ENCODE measurements at places on chromosomes 16 and 17.

- no peak for DNase-seq
These were observed 1.5 kb downstream of the PPM1E start for GRCh38 chr17:58757162-58757613.

DNA sequence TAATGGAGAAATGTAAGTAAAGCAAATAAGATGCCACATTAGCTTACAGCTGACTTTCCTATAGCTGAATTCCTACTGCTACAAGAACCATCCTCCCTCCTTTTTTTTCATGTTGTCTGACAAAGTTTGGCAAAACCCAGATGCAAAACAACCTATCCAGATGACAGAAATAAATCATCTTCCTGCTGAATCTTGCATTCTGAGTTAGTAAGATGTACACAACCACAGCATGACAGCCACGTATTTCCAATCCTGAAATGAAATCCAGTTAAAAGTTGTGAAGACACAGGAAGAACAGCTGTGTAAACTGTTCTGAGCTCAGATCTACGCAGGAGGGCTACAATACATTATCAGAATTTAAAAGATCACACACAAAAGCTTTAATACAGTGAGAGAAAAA is 5.1 kb upstream of the DHX33 start:
- DNase-seq: no peak

DNA sequence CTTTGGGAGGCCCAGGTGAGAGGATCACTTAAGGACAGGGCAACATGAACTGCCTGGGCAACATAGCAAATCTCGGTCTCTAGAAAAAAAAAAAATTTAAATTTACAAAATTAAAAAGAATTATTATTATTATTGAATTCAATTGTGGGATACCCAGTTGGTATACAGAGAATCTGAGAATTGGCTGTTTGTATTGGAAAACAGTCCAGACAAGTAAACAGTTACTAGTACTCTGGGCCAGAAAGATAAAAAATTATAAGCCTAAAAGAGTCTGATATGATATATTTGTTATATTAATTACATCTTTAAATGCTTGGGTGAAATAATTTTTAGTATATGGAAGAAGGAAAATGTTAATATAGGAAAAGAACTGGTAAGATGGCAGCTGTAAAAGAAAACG is 15.0 kb downstream of the CCDC47 start:
- DNase-seq: no peak

DNA sequence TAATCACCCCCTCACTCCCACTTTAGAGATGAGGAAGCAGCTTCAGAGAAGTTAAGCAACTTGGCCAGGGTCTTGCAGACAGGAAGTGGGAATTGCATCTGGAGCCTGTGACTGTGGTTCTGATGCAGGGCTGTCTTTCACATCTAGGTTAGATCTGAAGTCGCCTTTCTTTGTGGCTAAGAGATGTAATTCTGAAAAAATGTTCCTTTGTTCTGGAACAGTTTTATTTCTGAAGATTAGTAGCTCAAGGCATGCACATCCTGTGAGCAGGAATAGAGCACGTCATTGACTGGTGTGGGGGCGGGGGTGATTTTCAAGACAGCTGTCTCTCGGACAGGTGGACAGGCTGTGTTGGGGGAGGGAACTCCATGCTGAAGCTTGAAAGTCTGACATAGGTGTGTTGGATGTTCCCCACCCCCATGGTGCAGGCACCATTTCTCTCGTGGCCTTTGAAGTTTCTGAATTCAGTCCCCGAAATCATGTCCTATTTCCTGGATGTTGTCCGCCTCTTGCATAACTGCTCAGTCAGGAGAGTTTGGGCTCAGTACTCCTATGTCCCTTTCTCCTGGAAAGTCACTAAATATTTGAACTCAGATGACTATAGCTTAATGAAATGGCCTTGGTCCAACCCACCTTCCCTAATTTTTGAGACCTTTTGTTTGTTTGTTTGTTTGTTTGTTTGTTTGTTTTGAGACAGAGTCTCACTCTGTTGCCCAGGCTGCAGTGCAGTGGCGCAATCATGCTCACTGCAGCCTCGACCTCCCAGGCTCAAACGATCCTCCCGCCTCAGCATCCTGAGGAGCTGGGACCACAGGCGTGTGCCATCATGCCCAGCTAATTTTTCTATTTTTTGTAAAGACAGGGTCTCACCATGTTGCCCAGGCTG is 21.0 kb upstream of the HERPUD1 start:
- no peak for DNase-seq

DNA sequence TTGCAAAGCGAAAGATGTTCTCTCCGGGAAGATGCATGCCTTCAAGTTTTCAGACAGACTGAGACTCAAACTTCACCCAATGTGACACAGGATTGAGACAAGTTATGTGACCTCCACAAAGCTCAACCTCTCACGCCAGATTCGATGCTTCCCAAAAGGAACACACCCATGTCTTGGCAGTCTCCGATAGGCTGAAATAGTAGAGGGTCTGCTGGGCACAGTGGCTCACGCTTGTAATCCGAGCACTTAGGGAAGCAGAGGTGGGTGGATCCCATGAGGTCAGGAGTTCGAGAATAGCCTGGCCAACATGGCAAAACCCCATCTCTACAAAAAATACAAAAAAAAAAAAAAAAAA is 22.1 kb downstream of the ZFHX3 start:
- no peak for DNase-seq

DNA sequence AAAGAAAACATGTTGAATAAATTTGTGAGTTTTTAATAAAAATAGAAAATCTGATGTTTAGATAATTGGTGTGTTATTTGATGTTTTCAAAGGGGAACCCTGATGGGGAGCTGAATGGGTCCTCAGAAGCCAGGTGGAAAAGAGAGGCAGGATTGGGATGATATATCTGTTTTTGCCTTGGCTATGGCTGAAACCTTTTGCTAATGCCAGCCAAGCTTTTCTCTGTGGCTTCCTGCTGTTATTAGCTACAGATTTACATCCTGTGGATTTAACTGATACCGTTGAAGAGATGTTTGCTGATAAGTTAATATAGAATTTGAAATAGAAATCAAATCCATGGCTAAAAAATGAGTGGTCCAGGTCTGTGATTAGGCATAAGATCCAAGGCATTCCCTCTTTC is 4.2 kb upstream of the AATF start:
- no peak for DNase-seq

DNA sequence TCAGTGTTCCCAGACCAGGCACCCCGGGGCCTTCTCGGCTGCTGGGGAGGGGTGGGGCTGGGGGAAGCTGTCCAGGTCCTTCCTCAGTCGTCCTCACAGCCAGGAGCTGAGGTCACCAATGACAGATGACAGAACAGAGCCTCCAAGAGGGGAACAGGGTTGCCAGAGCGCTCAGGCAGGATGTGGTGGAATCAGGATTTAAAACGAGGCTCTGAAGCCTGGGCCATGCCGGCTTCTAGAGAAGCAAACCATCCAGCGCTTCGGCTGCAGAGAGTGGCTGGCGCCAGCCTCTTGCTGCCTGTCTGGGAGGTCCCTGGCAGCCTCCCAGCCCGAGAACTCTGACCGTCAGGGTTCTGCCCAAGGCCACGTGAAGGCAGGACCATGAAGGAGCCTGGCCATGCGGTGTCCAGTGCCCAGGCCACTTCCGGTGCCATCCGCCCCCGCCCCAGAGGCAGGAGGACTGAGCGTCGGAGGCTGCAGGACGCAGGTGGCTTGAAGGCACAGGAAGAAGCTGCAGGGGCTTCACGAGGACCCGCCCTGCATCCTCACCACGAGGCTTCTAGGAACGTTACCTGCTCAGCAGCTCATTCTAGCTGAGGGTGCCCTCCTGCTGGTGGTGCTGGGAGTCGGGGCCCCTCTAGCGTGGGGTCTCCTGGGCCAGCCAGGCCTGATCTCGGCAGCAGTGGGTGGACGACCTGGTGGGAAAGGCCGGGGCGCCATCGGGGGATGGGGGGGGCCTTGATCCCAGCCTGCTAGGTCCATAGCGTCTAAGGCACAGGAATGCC is 78.5 kb downstream of the KLHDC4 start:
- DNase-seq: no peak

- DNase-seq: no peak
These were observed 12.2 kb downstream of the PMFBP1 start for GRCh38 chr16:72159801-72160200.

DNA sequence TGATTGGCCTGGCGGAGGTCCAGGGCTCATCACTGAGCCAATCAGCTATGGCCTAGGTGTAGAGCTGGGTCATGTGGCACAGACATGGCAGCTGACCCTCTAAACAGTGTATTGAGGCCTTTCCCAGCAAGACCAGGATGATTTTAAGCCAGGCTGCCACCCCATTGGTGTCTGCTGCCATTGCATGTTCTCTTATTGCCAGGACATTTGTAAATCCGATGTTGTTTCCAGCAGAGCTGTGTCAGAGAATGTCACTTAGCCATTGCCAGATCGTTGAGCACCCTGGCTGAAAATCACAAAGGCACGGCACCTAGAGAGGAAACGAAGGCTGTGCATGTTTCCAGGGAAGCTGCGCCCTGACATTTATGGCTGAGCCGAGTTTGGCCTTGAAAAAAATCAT is 33.4 kb downstream of the RBFOX1 start:
- DNase-seq: no peak

DNA sequence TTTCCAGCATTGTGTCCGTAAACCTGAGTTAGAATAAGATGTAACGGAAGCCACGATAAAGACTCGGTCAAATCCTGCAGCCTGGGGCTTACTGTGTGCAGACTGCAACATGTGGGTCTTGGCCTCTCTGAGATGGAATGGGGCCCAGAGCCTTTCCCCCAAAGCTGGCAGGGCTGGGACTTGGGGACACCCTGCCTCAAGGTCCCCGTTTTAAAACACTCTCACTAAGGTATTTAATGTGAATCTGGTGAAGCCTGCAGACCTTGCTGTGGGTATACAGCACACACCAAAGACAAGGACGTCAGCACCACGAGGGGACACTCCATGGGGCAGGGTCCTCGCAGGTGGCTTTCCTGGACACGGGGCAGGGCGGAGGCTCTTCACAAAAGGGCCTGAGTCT is 2.1 kb downstream of the NDUFAF8 start:
- no peak for DNase-seq

DNA sequence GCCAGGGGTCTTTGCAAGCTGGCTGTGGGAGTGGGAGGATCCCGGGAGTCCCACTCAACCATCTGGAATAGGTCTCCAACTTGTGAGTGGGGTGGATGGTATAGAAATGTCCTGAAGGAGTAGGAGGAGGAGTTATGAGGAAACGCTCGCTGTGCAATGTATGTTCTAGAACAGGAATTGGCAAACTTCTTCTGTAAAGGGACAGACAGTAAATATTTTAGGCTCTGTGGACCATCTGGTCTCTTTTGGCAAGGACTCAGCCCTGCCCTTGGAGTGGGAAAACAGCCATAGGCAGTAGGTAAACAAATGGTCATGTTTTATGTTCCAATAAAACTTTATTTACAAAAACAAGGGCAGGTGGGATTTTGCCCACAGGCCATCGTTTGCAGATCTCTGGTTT is 149.2 kb downstream of the NPIPB5 start:
- no peak for DNase-seq

GRCh38 chr17:74742153-74742515 is 5.1 kb downstream of the RAB37 start:
- DNase-seq: no peak

DNA sequence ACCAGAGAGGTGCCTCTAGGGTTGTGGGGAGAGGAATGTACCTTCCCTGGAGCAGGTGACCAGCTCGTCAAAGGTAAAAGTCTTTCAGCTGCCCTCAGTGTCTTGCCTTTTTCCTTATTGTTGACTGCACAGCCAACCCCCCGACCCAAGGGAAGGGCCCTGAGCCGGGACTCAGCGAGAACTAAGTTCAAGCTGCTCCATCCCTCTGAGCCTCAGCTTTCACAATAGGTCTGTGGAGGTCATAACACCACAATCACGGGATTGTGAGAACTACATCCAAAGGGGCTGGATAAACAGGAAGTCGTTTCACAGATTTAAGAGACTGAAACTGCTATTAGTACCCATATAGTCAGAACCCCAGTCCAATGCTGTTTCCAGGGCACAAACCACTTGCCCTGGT is 2.6 kb upstream of the KRT36 start:
- DNase-seq: no peak

GRCh38 chr17:75087558-75088453 is at the start of gene SLC16A5:
Gene SLC16A5, plus strand, starts transcription at chr17:75087954. Its CDS starts 5,683 bp downstream, at chr17:75093637.
- DNase-seq: no peak
